ENCODE measurements at places on chromosomes 5 and 9. TPM values are rescaled to one million over a fixed set of nuclear protein-coding genes. Genes with fewer than 3 reads are reported as not detected.

DNA sequence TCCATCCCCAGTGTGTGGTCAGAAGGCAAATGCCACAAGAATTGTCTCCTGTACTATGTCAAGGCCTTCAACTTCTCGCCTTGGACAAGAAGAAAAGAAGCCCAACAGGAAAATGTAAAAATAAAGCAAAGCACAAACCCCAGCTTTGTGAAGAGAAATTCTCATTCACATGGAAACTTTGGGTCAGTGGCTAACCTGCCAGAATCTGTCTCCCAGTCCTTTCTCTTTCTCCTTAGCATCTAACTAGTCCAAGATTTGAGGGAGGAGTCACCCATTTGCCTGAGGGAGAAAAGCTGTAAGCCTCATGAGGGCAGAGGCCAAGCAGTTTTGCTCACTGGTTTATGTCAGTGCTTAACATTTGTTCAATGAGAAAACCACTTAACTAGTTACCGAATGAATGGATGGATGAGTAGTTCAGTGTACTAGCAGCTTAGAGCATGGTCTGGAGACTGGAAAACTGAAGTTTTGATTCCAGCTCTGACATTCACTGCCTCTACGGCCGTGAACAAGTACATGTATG is 36.0 kb downstream of the ADAM19 start:
- DNase-seq, result no peak

- no peak for DNase-seq
Observed at GRCh38 chr9:129218918-129219317, 40.9 kb upstream of the IER5L start.

Gene PLCXD3
- polyA plus RNA-seq, result 0.37 TPM

Gene UBE2R2
- polyA plus RNA-seq, result 30.1 TPM
